Stimulated activated CD8-positive, alpha-beta memory T cell treated with anti-CD3 and anti-CD28 coated beads, Interleukin-12 subunit alpha, Interleukin-12 subunit beta, amount 100 ng/mL, for 4 hours (primary cell): ENCODE measurements at places on chromosomes 1 and 21.

DNA sequence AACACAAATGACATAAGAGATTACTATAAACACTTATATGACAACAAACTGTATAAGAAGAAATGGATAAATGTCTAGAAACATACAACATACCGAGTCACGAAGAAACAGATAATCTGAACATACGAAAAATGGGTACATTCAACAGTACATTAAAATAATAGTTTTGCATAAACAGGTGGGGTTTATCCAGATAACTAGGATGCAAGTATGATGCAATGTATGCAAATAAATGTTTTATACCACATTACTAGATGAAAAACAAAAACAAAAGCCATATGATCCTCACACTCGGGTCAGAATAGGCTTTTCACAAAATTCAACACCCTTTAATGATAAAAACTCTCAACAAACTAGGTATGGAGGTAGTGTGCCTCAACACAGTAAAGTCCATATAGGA is 1585.7 kb downstream of the BRINP3 start:
- no peak for DNase-seq

DNA sequence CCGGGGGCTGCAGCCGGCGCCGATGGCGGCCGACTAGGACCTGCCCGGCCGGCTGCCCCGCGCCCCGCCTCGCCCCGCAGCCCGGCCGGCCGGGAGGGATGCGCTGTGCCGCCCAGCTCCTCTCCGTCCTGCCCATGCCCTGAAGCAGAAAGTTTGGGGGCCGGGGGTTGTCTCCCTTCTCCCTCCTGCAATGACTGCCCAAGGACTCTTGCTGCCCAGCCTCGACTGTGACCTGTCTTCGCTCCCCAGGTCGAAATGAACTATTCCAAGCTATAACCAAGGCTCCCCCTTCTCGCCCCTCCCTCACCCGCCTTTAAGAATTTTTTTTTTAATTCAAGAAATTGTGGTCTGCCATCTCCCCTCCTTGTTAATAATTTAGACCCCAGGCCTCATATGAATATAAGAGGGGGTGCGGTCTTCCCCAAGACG is 361 bp downstream of the TMCC2 start:
- no peak for DNase-seq

DNA sequence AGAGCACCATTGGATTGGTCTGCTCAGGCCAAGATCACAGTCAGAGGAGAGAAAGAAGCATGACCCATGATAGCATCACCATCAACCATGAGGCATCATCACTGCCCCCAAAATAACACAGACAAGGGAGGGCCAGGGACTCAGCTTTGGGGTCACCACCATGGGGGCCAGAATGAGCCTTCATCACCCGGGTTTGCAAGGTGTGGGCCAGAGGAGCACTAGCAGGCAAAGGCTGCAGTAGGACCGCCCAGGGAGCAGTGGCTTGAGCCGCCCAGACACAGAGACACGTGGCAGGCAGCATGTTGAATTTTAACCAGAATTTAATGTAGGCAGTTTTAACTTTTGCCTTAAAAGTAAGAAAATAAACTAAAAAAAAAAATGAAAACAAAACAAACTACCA is 53.7 kb upstream of the TMPRSS2 start:
- DNase-seq, result no peak

DNA sequence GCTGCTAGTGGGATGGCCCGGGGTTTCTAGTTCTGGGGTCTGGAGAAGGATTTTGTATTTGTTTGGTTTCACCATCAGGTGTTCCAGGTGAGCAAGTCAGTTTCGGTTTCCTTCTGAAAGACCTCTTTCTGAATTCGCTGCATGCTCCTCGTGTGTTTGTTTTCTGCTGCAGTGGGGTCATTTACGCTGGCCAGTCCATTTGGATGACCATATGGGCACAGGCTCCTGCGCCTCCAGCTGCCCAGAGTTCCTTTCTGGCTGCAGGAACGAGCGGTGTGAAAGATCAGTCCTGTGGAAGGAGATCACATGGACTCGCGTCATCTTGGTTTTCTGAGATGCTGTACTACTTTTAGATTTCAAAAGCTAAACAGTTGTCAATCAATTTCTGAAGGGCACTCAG is 83.7 kb upstream of the GCLM start:
- no peak for DNase-seq

DNA sequence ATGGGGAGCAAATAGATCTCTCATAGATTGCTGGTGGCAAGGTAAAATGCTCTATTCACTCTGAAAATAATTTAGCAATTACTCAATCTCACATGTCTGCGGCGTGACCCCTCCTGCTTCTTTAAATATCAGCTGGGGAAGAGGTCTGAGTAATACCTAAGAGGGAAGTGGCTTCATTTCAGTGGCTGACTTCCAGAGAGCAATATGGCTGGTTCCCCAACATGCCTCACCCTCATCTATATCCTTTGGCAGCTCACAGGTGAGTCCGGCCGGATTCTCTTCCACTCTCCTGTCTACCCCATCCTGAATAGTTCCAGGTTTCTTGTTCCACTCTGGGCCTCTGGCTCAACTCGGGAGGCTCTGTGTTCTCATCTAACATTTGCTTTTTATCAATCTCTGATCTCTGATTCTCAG is at the start of gene SLAMF7:
Gene SLAMF7, plus strand, starts transcription at position 150 of the 414 bp plus-strand sequence. Its CDS starts 55 bp downstream, at position 205.
- DNase-seq, result peak; percentile 30

DNA sequence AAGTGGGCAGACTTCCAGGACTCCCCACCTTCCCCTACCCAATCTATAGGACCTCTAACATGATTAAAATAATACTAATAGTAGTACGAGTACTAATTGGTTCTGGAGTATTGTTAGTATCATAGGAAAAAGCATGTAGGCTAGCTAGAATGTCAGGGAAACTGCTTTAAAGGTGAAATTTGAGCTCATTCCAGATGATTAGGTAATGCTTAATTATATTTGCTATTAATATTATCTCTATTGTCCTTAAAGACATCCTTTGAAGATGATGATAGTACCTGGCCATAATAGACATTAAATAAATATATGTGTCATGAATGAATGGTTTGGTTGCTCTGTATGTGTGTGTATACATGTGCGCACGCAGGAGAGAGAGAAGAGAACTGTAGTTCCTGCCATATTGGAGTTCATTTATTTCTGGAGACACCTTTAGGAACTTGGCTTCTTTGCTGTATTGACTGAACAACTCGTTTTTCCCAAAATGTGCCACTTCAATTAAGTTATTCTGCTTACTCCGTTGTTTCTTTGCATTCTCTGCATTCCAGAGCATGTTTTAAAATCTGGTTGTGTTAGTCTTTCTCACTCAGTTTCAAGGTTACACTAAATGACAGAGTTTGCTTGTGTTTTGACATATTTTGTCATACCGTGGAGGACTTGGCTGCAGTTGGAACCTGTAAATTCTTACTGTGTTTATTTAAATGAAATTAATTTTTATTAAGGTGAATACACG is 117.1 kb downstream of the OSBPL9 start:
- no peak for DNase-seq

DNA sequence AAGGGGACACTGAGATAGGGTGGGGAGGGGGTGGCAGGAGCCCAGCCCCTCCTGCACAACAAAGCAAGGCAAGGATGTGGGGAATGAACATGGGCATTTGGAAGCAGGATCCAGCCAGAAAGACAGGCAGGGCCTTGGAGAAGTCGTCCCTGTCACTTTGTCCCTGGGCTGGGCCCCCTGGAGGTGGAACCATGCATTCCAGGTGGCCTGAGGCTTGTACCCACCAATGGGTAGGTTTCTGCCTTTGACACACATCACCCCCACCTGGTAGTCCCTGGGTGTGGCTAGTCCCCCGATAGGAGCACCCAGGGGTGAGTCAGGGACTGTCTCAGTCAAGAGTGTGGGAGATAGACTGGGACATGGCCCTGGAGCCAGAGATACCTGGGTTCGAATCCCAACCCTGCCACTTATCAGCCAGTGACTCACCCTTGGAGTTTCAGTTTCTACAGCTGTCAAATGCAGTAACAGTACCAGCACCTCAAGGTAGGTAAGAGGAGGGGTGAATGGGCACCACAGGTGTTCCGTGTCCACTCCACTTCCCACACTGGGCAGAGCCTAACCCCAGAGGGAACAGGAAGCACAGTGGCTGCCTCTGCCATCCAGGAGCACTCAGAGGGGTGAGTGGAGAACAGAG is 10.0 kb downstream of the PLA2G2D start:
- no peak for DNase-seq

- DNase-seq, result peak; percentile 15
These were observed 67.5 kb upstream of the CD1D start for GRCh38 chr1:158112994-158113758.

- peak; percentile 65 for DNase-seq
These were observed 46.8 kb upstream of the A3GALT2 start for GRCh38 chr1:33367485-33368405.

DNA sequence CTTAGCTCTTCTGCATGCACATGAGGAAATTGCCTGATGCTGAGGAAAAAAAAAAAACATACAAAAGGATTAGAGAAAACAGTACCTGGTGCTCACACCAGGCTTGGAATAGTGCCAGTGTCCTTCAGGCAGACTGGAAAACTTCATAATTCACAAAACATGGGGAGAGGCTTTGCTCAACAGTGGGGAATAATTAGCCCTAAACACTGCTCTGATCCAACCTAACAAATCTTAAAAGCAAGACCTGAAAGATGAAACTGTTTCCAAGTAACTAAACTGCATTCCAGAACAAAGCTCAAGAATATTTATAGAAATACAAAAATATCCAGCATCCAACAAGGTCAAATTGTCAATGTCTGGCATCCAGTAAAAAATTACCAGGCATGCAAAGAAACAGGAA is 124.8 kb downstream of the AK5 start:
- DNase-seq, result no peak

DNA sequence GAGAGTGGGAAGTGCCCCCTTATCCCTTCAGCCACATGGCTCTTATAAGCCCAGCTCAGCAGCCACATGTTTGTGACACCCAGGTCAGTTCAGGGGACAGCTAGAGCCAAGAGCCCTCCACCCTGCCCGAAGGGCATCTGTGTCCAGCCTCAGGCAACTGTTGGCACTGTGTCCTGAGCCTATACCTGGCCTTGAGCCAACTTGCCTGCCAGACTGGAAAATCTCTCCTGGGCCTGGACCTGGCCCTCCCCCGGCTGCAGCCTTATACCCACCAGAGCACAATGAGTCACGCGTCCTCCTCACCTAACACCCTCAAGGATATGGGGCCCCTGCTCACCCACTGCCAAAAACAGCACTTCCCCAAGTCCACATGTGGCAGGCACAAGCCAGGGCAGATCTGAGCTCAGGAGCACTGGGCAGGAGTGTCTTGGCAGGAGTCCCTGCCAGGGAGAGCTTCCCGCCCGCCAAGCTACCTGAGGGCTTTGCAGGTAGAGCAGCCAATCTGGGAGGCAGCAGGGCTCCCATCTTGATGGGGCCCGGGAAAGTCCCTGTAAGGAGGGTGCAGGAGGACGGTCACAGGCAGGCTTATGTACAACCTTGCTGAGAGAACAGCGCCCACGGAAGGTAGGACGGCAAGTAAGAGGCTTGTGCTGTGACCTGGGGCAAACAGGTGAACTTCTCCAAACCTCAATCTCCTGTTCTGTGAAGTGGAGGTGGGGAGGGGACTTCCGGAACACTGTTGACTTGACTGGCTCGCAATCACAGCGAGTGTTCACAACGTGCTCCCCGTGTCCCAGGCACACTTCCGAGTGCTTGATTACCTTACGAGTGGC is 19.8 kb upstream of the HSPG2 start:
- peak; percentile 34 for DNase-seq

- no peak for DNase-seq
These were observed 5.1 kb upstream of the SMIM1 start for GRCh38 chr1:3767328-3767925.

DNA sequence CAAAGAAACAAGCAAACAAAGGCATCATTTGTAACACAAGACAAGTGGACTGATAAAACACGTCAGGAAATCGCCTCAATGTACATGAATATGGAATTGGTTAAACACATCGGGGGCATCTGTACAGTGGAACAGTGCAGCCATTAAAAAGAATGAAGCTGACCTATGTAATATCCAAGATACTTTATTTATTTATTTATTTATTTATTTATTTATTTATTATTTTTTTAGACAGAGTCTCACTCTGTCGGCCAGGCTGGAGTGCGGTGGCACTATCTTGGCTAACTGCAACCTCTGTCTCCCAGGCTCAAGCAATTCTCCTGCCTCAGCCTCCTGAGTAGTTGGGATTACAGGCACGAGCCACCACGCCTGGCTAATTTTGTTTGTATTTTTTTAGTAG is 75.4 kb upstream of the SLC45A1 start:
- DNase-seq, result no peak

- DNase-seq, result no peak
These were observed 10.9 kb downstream of the ARHGEF2 start for GRCh38 chr1:155967341-155968050.

DNA sequence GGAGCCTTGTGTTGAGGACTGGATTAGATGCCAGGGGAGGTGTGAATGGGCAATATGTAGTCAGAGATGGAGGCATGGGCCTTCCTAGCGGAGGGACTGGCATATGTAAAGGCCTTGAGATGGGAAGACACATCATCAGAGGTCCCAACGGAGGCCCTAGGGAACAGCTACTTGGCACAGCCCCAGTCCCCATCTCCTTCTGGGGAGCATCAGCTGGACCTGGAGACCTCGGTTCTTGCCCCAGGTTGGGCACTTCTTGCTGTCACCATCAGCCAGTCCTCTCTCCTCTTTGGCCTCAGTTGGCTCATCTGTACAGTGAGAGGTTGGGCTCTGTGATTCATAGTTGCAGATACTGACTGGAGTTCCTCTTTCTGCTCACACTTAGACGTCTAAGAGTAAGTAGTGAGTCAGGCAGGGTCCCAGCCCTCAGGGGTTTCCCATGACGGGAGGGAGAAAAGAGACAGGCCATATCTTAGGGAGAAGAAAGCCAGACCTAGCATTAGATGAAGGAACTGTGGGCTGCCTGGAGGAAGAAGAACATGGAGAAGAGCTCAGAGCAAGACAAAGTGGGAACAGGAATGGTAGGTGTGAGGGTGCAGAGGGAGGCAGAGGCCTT is 3.4 kb upstream of the MARCKSL1 start:
- no peak for DNase-seq

DNA sequence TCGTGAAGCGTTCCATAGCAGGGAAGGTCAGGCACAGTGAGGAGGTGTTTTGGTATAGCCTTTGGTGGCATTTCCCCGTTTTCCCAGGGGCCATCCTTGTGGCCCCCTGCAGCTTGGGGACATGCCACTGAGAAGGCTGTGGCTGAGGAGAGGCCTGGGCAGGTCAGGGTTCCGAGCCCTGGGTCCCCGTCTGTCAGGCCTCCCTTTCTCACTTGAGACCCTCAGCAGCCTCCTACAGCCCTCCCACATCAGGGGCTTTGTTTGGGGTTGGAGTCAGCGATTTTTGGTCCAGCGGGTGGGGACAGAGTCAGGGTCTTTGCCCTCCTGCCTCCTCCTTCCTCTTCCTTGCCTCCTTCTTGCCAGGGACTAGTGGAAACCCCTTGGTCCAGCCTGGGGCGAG is 22.2 kb downstream of the LDLRAP1 start:
- no peak for DNase-seq

- DNase-seq, result no peak
These were observed 16.2 kb upstream of the LRP8 start for GRCh38 chr1:53343831-53344668.

DNA sequence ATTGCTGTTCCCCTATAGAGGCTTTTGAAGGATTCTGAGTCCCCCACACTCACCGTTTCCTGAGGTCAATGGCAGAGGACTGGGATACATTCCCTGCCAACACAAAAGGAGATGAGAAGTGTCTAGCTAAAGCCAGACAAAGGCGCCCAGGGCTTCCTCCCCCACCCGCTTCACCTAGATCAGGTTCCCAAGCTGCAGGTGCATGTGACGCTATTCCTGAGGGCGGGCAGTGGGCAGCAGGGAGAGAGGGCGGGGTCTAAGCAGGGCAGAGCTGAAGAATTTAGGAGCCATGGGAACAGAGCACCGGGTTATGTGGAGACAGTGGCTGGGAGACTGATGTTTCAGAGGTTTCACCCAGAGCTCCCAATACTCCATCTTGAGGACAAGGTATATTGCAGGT is 6.0 kb upstream of the ARHGEF2 start:
- DNase-seq, result no peak
